ENCODE measurements at places on chromosomes 3 and 15. TPM values are rescaled to one million over a fixed set of nuclear protein-coding genes. Genes with fewer than 3 reads are reported as not detected.

GRCh38 chr15:83413054-83413719 lies 34.0 kb upstream of the SH3GL3 start:
- no peaks in the 10 kb centered on the region for H3K27me3 ChIP-seq
- H3K27ac ChIP-seq: no peak overlapping the region
- H3K36me3 ChIP-seq: no peaks in the 10 kb centered on the region
- H3K4me3 ChIP-seq: no peak overlapping the region
- H3K4me1 ChIP-seq: no peaks in the 10 kb centered on the region

GRCh38 chr3:35931867-35932266 lies 292.5 kb downstream of the ARPP21 start:
- H3K27ac ChIP-seq: no peak overlapping the region
- no peaks in the 10 kb centered on the region for H3K36me3 ChIP-seq
- H3K27me3 ChIP-seq: no peaks in the 10 kb centered on the region

- DNase-seq: no peak
- H3K27me3 ChIP-seq: no peaks in the 10 kb centered on the region
- no peak overlapping the region for H3K27ac ChIP-seq
- no peak overlapping the region for H3K4me3 ChIP-seq
- no peaks in the 10 kb centered on the region for H3K36me3 ChIP-seq
These were observed 100.5 kb upstream of the NECTIN3 start for GRCh38 chr3:110971010-110971601.

DNA sequence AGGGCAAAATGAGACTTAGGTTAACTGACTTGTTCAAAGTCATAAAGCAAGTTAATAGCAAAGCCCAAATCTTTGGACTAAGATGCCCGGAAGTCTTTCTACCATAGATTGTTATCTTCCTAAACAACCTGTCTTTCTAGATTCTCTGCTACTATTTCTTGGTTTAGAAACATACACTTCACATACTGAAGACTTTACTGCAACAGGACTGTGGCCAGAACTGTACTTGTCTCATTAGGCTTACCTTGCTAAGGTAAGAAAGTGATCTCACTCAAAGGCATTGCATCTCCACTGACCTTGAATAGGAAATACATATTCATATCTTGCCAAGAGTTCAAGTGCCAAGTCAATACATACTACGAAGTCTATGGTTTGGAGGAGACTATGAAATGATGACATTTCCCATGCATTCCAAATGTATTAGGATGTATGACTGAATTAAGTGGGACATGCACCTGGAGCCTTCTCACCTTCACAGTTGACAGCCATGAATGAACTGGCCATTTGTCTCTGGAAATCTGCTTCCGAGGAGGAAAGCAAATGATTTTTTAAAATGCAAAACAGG lies 5.0 kb downstream of the ZDHHC3 start:
- no peaks in the 10 kb centered on the region for H3K27me3 ChIP-seq
- no peak overlapping the region for H3K4me3 ChIP-seq
- no peak for DNase-seq
- H3K4me1 ChIP-seq: no peaks in the 10 kb centered on the region
- no peaks in the 10 kb centered on the region for H3K36me3 ChIP-seq

DNA sequence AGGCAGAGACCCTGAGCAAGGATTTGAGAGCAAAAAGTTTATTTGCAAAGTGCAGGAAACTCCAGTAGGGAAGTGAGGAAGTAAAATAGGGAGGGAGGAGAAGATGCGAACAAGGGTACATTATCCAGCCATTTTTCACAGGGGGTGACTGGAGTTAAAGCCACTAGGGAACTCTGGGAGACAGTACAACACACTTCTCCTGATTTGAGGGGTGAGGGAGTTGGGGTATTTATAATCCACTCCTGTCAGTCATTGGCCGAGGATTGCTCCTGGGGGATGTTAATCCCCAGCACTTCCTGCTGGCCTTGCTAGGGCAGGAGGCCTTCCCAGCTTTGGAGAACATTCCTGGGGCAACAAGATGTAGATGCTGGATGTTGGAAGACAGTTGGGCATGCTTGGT lies 28.2 kb downstream of the CCR3 start:
- no peaks in the 10 kb centered on the region for H3K27me3 ChIP-seq
- DNase-seq: no peak
- H3K27ac ChIP-seq: no peak overlapping the region
- H3K4me1 ChIP-seq: no peaks in the 10 kb centered on the region
- H3K36me3 ChIP-seq: no peaks in the 10 kb centered on the region
- no peak overlapping the region for H3K4me3 ChIP-seq

DNA sequence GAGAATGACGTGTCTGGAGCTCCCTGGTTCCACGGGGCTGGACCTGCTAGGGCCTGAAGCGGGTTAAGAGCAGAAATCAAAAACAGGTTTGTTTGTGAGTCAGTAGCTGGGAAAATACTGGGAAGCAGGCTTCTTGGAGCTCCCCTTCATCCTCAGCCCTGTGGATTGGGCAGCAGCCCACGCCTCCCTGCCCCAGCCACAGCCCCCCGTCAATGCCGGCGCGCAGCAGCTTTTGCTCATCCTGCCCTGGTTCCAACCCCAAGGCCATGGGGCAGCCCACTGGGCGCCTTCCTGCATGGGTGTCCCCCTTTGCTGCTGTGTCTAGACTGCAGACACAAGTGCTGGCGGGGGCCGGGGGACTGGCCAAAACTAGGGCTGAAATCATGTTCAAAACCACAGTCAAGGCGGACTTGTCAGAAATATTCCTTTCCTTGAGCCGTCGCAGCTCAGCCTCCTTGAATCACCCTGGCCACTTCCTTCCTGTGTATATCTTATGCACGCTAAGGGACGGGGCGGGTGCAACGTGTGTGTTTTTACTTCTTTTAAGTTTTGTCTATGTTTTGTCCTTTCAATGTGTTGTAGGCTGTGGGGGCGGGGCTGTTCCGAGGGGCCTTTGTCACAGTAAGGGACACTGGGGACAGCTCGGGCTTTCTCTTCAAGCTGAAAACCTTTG lies 108.1 kb downstream of the KLF13 start:
- no peaks in the 10 kb centered on the region for H3K4me1 ChIP-seq
- no peak for DNase-seq
- H3K4me3 ChIP-seq: no peak overlapping the region
- H3K27me3 ChIP-seq: no peaks in the 10 kb centered on the region

GRCh38 chr15:27495963-27496459 lies 525.0 kb downstream of the GABRG3 start:
- no peaks in the 10 kb centered on the region for H3K27me3 ChIP-seq
- no peaks in the 10 kb centered on the region for H3K4me1 ChIP-seq
- H3K36me3 ChIP-seq: no peaks in the 10 kb centered on the region
- DNase-seq: no peak
- no peak overlapping the region for H3K4me3 ChIP-seq
- H3K27ac ChIP-seq: no peak overlapping the region

DNA sequence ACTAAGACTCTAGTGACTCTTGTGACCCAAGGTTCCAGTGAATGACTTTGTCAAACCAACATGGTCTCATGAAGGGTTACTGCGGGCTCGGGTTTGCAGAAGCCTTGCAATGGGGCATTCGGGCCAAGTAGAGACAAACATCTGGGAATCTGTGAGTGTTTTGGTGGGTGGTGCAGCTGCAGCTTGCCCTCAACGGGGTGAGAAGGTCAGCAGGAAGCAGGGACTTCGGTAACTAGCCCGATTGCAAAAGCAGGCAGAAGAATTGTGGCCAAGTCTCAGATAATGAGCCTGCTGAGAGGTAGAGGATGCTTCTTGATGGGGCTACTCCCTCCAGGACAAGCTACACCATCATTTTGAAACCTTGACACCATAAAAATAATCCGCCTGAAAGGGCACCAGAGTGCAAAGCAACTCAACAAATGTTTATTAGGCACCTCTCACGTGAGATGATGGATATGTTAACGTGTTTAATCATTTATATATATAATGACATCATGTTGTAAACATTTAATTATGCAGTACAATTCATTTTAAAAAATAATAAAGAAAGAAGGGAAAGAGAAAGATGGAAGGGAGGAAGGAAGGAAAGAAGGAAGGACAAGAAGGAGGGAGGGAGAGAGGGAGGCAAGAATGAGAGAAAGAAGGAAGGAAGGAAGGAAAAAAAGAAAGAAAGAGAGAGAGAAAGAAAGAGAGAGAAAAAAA lies 263.9 kb upstream of the IGF1R start:
- no peak overlapping the region for H3K27ac ChIP-seq
- no peak overlapping the region for H3K4me3 ChIP-seq
- H3K27me3 ChIP-seq: no peaks in the 10 kb centered on the region

- no peaks in the 10 kb centered on the region for H3K4me1 ChIP-seq
- H3K36me3 ChIP-seq: peaks cover 81% of the 10 kb centered on the region
- no peak overlapping the region for H3K4me3 ChIP-seq
- H3K27ac ChIP-seq: no peak overlapping the region
- H3K27me3 ChIP-seq: no peaks in the 10 kb centered on the region
These were observed 40.0 kb downstream of the NME9 start for GRCh38 chr3:138289701-138290100.

DAZL gene
- not detected for total RNA-seq

DNA sequence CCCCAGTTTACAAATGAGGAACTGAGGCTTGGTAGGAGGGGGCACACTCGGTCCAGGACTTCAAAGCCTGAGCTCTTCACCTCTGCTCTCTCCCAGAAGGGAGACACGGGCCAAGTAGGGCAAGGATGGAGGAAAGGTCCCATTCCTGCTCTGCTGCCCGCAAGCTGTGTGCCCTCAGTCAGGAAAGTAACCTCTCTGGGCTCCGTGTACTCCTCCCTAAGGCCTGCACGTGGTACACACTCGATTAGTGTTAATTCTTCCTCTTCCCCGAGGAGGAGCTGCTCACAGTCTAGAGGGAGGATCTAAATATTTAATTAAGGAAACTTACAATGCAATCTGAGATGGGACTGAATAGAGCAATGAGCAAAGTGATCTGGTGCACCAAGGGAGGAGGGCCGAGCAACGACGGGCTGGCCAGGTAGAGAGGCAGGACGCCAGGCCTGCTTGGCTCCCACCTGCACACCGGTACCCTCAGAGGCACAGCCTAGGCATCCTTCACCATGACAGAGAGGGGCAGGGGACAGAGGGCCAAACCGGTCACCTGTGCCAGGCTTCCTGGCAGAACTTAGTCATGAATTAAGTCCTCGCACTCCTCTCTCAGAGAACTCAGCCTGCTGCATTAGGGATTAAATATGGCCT lies 47.2 kb upstream of the IQSEC1 start:
- H3K27me3 ChIP-seq: no peaks in the 10 kb centered on the region
- no peak overlapping the region for H3K27ac ChIP-seq
- no peaks in the 10 kb centered on the region for H3K4me1 ChIP-seq
- H3K4me3 ChIP-seq: no peak overlapping the region
- DNase-seq: no peak
- no peaks in the 10 kb centered on the region for H3K36me3 ChIP-seq

DIS3L gene
- 26.3 TPM for total RNA-seq

ACTC1 gene
- 42.5 TPM for total RNA-seq

DNA sequence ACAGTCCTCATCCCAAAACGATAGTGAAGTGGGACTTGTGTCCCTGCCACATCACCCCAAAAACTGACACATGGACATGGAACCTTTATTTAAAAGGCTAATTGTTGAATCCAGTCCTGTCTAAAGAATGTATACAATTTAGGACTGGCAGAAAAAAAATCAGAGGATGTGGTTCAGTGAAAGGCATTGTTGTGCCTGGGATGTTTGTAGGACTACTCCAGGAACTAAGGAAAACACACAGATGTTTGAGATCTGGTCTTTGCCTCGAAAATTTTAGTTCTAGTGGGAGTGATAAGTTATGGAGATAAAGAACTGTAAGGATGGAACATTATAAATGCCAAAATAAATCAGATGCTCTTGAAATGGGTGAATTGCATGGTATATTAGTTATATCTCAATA lies 27.2 kb downstream of the VGLL4 start:
- no peak for DNase-seq
- H3K36me3 ChIP-seq: no peaks in the 10 kb centered on the region
- H3K4me3 ChIP-seq: no peak overlapping the region
- H3K27me3 ChIP-seq: no peaks in the 10 kb centered on the region
